ENCODE measurements at places on chromosomes 5 and 9.

DNA sequence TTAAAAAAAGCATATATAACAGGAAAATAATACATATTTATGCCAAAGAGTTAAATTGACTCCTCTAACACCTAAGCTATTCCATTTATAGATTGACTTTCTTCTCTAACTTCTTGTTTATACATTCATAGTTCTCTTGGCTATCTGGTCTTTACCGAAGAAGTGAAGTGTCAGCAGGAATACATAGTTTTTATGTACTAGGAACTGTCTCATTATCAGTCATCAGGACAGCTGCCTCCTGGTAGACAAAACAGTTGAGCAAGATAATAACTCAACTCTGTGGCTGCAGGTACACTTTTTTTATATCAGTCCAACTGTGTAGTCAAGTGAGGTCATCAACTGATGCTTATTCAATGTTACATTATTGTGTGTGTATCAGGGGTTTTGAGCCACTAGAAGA, 1436.0 kb upstream of the NUDT12 start:
- no peak for DNase-seq

DNA sequence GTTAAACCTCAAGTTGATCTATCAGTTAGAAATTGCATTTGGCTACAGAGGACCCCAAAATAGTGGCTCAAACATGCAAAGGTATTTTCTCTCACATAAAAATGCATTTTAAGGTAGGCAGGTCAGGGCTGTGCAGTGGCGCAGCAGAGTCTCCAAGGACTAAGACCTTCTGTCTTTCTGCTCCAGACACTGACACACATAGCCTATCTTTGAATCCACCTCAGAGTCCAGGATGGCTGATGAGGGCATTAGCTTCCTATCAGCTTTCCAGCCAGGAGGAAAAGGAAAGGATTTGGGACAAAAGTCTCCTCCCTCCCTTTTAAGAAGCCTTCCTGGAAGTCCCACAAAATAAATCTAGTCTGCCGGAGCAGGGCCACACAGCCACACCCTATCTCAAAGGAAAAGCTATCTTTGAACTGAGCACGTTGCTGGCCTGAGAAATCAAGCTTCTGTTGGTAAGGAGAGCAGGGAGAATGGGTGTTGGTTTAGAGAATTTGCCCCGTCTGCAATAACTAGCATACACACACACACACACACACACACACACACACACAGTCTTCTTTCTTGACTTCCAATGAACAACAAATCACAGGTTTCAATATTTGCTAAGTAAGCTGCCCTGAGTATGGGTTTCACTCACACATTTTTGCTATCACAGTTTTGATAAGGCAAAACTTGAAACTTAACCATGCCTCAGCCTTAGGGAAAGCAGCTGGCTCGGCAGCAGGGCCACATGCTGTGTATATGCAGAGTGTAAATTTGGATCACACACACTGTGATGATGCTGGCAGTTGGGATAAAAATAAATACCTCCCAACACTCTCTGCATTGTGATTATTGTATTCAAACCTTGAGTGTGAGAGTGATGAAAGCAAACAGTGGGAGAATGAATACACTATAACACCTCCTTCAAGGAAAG, 116.6 kb upstream of the MAP3K1 start:
- no peak for DNase-seq

- no peak for DNase-seq
Observed at GRCh38 chr5:163387589-163388343, 49.6 kb upstream of the CCNG1 start.

DNA sequence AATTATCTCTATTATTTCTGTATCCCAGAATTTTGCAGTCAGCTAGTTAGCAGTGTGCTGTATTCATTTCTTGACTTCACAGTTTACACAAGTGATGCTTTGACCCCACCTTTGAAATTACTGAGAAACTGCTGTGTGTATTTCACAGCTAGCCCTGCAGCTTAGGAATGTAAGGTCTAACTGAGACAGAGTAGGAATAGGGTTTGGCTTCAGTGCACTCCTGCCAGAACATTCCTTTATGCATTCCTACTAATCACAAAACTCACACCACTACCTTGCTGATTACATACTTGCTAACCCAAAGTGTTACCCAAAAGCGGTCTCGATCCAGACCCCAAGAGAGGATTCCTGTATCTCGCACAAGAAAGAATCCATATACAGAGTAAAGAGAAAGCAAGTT, 551.8 kb downstream of the CDH9 start:
- DNase-seq, result no peak

GRCh38 chr9:125409637-125410521, 148.3 kb downstream of the GAPVD1 start:
- DNase-seq, result peak; percentile 47

DNA sequence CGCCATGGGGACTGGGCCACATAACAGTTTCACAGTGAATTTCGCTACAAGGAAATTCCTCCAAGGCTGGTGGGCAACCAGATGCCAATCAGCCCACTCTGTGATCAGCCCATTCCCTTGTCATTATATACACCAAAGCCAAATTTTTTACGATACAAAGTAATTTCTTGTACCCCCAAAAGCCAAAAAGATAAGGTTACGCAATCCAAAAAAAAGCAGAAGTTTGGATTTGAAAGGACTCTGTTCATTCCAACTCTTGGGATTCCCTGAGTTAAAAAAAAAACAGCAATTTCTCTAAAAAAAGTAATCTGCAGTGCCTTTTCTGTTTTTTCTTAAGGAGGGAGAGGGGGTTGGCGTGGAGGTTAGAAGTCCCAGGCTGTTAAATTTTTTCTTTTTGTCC, 166.8 kb downstream of the CDH10 start:
- no peak for DNase-seq

GRCh38 chr9:20872340-20872977, 159.0 kb downstream of the HACD4 start:
- DNase-seq, result no peak

- DNase-seq, result no peak
Observed at GRCh38 chr9:133956520-133957076, 35.5 kb downstream of the VAV2 start.

DNA sequence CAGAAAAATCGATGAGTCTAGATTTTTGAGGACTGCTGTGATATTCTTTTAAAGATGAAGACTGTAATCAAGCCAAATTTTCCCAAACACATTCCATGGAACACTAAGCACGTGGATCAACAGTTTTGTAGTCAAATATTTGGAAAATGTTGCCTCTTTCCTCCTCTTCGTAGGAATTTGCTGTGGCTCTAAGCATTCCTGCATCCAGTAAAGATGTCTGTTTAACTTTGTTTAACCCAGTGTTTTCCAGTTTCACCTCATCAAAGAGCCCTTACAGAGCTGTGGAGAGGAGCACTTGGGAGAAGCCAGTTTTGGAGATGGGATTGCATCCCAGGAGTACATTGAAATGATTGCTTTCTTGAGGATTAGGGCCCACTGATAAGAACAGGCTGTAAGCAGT, 58.9 kb downstream of the INSYN2B start:
- DNase-seq, result no peak

DNA sequence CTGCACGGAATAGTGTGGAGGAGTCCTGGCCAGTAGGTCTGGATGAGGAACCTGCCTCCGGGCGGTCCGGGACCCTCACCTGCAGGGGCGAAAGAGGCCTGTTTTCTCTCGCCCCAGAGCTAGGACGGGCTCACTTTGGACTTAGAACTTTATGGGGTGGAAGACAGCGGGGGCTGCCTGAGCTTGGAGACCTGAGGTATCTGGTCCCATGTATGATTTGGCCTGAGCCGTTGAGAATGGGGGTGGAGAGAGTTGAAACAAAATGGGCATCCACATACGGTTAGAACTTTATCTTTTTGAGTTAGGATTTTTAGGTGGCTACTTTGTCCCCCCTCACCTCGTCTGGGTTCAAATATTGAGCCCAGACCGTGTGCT, 681 bp upstream of the ETF1 start:
- DNase-seq, result no peak

DNA sequence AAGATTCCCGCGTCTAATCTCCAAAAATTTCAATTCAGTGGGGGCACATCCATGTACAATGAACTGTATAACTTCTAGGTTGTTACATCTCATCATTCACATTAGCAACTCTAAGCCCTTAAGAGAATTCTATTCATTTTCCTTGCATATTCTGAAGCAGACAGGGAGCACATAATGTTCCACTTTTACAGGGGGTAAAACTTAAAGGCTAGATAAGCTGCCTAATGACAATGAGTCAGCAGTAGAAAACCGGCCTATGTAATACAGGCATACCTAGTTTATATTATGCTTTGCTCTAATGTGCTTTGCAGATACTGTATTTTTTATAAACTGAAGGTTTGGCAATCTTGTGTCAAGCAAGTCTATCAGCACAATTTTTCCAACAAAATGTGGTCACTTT, 40.4 kb downstream of the PTAR1 start:
- DNase-seq, result no peak

DNA sequence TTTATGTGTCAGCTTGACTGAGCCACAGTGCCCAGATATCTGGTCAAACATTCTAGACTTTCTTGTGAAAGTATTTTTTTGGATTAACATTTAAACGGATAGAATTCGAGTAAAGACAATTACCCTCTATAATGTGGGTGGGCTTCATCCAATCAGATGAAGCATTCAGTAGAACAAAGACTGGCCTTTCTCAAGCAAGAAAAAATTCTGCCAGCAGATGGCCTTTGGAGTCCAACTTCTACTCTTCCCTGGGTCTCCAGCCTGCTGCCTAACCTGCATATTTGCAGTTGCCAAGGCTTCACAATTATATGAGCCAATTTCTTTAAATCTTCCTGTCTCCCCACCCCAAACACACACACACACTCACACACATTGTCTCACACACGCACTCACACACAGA, 86.4 kb downstream of the MED10 start:
- peak; percentile 56 for DNase-seq

DNA sequence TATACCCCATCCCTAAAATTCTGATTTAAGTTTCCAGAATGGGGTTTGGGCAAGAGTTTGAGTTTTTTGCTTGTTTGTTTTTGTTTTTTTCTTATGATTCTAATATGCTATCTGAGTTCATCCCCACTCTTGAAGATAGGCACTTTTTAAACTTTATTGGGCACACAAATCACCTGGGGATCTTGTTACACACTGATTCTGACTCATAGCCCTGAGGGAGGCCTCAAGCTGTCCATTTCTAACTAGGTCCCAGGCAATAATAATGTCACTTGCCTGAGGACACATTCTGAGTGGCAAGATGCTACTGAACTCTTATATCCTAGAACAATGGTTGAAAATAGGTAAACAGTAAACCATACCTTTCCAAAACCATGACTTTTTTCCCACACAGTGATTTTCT, 22.8 kb upstream of the ABLIM3 start:
- no peak for DNase-seq

- no peak for DNase-seq
Observed at GRCh38 chr5:1655496-1656270, 131.9 kb upstream of the LPCAT1 start.

- no peak for DNase-seq
Observed at GRCh38 chr5:41822036-41822435, 48.2 kb downstream of the OXCT1 start.

DNA sequence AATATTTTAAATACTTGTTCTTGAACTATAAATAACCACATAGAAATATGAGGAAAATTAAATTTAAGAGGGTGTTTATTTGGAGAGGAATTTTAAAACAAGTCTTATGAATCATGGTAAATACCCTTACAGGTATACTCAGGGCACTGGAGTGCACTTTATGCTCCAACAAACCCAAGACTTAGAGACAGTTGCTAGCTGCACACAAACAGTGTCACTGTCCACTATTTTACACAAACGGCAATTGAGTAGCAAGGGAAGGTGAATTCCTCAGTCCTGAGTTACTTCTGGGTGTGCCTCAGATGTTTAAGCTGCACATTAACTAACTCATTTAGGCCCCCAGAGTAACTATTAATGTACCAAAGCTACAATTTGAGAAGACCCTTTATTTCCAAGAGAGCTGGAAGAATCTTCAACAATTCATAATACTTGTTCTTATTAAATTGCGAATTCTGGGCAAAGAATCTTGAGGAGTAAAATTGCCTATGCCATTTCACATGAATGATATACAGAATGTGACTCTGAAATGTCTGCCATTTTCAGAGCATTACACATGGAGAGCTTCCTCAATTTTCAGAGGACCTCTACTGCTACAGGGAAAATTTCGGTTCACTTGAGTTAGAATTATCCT, 371.2 kb downstream of the PDE4D start:
- no peak for DNase-seq

GRCh38 chr9:110199643-110200042, 8.3 kb downstream of the C9orf152 start:
- no peak for DNase-seq

DNA sequence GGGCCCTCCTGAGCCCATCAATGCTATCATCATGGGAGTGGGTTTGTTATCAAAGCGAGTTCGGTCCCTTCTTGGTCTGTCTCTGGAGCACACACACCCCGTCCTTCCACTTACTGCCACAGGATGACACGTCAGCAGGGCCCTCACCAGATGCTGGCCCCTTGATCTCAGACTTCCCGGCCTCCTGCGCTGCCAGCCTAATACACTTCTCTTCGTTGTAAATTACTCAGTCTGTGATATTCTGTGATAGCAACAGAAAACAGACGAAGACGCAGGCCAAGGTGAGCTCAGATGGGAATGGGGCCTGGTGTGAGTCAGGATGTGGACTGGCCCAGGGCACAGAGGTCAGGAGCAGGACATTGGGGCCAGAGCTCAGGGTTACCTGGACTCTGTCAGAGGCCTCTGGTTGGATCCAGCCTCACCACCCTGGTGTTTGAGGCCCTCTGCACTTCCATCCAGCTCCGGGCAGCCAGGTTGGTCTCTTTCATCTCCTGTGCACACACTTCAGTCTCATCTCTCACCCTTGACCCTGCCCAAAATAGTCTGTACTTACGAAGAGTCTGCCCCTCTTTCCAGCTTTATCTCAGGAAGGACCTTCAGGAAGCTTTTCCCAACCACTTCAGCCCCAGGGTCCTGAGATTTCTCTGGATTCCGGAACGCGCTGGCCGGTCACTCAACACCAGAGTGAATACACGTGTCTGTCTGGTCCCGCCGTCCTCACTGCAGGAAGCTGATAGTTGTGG, 26.0 kb upstream of the CNOT6 start:
- no peak for DNase-seq

DNA sequence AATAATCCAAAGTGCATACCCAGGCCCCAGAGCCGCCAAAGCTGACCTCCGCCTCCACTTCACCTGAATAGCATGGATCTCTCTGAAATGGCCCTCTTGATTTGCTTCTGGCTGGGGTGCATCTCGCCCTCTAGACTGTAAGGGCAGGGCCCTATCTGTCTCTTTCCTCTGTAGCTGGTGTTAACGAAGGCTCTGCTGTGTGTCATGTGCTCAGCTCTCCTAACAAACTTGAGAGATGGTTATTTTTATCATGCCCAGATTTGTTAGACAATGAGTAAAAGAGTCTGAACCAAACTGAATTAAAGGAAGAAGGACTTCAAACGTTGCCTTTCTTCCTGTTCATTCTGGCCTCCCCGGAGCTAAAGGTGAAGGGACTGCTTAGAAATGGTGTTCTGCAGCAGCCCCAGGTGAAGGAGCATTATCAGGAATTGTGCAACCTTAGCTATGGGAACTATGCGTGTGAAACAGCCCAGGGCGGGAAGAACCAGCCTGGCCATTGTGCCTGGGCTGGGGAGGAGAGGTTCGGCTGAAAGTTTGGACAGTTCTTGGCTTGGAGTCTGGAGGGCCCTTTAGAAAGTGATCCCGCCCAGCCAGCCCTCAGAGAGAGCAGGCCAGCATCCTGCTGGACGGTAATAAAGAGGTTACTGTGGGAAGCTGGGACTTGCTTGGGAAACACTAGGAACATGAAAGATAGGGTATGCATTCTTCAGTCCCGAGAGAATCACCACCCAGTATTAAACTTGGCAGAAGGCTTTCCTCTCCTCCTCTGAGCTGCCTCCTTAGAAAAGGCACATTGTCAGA, 73.5 kb downstream of the WWC1 start:
- DNase-seq, result no peak

- peak; percentile 58 for DNase-seq
Observed at GRCh38 chr5:93320920-93321445, 260.0 kb downstream of the NR2F1-AS1 start.

- DNase-seq, result no peak
Observed at GRCh38 chr5:101271416-101271815, 368.3 kb upstream of the ST8SIA4 start.

Measured in WERI-Rb-1 (cell line).